ENCODE measurements at places on chromosomes 2 and 18.

GRCh38 chr2:47239119-47239969 lies 84.2 kb upstream of the STPG4 start:
- H3K4me3 ChIP-seq, result no peak overlapping the region
- H3K4me1 ChIP-seq, result no peaks in the 10 kb centered on the region
- DNase-seq, result no peak
- no peaks in the 10 kb centered on the region for H3K27me3 ChIP-seq
- H3K36me3 ChIP-seq, result no peaks in the 10 kb centered on the region
- H3K27ac ChIP-seq, result no peak overlapping the region

GRCh38 chr2:64819774-64820688 lies 166.3 kb upstream of the SERTAD2 start:
- H3K27me3 ChIP-seq, result no peaks in the 10 kb centered on the region
- DNase-seq, result peak; percentile 78
- H3K4me1 ChIP-seq, result peaks cover 25% of the 10 kb centered on the region
- H3K36me3 ChIP-seq, result no peaks in the 10 kb centered on the region

DNA sequence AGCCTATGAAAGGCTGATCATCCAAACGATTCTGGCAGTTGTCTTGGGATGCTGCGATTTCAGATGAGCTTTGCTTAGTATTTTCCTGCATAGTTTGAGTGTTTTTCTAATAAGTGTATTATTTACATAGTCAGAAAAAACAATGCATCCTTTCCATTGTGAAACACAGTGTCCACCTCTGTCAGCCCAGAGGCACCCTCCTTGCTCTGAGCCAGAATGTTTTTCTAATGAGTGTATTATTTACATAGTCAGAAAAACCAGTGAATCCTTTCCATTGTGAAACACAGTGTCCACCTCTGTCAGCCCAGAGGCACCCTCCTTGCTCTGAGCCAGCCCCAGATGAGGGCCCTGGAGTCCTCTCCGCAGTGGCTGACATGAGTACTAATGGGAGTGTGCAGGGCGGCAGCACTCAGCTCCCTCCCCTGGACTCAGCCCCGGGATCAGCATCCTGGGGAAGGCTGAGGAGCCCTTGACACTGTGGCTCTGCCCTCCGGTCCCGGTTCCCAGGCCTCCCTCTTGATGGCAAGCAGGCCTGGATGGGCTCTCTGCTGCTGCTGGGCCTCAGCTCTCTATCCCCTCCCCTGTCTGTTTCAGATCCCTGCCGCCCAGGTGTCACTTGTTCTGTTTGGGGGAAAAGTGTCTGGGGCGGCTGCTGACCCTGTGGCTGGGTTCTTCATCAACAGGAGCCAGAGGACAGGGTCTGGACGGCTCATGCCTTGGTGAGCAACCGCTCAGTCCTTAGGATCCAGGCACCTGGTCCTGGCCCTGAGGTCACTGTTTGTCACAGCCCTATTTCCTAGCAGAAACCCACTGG lies 5.9 kb downstream of the MFSD2B start:
- H3K36me3 ChIP-seq, result no peaks in the 10 kb centered on the region
- no peak overlapping the region for H3K27ac ChIP-seq
- H3K27me3 ChIP-seq, result peaks cover 8% of the 10 kb centered on the region
- H3K4me1 ChIP-seq, result no peaks in the 10 kb centered on the region

DNA sequence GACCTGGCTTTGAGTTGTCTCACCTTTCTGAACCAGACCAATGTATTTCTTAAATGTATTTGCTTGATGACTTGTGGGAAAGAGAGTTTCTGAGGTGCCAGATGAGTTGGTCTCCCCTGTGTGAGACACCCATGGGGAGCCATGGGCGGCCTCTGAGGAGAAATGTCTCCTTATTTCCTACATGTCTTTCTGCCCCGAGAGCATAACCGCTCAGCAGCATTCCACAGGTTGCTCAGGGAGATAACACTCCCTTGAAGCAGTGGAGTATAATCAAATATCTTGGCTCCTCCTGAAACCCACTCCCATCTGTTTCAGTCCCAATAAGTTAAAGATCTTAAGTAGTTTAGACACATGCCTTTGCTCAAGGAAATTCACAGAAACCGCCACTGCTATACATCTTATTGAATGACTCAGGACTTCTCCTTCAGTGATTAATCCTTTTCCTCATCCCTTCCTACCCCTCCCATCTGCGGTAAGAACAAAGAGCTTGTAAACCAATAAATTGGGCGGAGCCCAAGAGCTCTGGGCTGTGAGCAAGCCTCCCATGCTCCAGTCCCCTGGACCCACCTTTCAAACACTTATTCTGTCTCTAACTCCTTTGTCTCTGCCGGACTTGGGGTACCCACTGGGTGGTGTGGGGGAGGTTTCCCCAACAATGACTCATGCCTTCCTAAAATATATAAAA lies 285.5 kb upstream of the LRRTM4 start:
- H3K27ac ChIP-seq, result no peak overlapping the region
- H3K4me1 ChIP-seq, result no peaks in the 10 kb centered on the region
- no peaks in the 10 kb centered on the region for H3K36me3 ChIP-seq
- H3K27me3 ChIP-seq, result no peaks in the 10 kb centered on the region
- no peak for DNase-seq

GRCh38 chr2:219868635-219869034 lies 241.2 kb downstream of the SLC4A3 start:
- no peak overlapping the region for H3K27ac ChIP-seq
- H3K27me3 ChIP-seq, result no peaks in the 10 kb centered on the region
- H3K36me3 ChIP-seq, result no peaks in the 10 kb centered on the region

DNA sequence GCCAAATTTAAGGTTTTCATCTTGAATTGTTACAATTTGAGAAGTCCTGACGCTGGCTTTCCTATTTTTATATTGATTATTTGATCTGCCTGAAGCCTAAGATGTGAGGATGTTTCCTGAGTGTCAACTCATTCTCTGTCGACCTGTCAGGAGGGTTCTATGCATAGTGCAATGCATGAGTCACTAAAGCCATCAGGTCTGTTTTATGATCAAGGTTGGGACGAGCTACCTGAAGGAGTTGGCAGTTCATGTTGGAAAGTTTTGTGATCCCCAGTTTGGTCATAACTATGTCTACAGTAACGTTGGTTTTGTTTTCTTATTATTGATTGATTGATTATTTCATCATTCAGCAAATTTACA lies 71.2 kb downstream of the NABP1 start:
- H3K4me1 ChIP-seq, result peaks cover 10% of the 10 kb centered on the region
- H3K4me3 ChIP-seq, result no peak overlapping the region
- DNase-seq, result no peak
- H3K36me3 ChIP-seq, result no peaks in the 10 kb centered on the region
- H3K27ac ChIP-seq, result peak overlapping the region; percentile 58

GRCh38 chr2:106275971-106276370 lies 81.9 kb upstream of the UXS1 start:
- no peak overlapping the region for H3K27ac ChIP-seq
- no peak for DNase-seq
- H3K36me3 ChIP-seq, result no peaks in the 10 kb centered on the region
- no peak overlapping the region for H3K4me3 ChIP-seq

DNA sequence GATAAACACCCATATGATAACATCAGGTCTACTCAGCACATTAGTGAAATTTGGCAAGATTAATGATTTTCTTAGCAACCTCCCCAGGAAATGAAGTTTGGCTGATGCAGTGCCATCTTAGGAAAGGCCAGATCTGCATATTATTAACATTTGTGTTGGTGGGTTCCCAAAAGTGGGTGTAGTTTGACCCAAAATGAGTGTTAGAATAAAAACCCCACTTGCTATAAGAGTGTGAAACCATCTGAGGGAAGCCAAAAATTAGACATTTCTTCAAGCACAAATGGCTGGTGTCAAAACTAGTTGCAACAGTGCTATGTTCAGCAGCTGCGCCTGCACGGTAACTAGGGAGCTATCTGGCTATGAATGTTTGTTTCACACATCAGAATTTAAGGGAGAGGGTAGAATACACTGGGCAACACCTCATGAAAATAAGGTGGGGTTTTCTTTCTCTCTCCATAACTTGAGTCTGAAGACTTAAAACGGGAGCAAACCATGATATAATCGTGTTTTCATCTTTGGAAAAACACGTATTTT lies 15.9 kb upstream of the CSRNP3 start:
- no peaks in the 10 kb centered on the region for H3K27me3 ChIP-seq
- no peaks in the 10 kb centered on the region for H3K4me1 ChIP-seq
- no peaks in the 10 kb centered on the region for H3K36me3 ChIP-seq
- H3K27ac ChIP-seq, result no peak overlapping the region
- no peak for DNase-seq
- H3K4me3 ChIP-seq, result no peak overlapping the region

DNA sequence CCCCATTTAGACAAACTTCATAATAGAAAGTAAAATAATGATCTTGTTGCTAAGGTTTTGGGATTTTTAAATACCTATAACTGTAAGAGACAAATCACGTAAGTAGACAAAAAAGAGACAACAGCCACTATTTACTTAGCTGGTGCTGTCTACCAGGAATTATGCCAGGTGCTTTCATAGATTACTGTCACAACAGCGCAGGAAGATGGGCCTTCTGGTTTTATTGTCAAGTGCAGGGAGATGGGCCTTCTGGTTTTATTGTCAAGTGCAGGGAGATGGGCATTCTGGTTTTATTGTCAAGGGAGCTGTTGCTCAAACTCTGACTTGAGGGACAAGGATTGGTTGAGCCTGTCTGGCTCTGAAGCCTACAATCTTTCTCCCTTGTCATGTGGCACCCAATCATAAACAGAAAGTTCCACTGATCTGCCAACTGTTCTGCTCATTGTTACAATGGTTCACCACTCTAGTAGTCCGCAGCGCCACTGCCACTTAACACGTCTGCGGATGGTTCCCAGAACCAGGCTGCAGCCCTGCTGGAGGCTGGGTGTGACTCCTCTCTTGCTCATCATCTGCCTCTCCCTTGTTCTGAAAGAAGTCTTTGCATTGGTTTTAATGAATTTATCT lies 95.0 kb downstream of the RNF144A start:
- no peak overlapping the region for H3K4me3 ChIP-seq
- no peaks in the 10 kb centered on the region for H3K36me3 ChIP-seq
- H3K27ac ChIP-seq, result no peak overlapping the region
- peaks cover 10% of the 10 kb centered on the region for H3K4me1 ChIP-seq
- no peaks in the 10 kb centered on the region for H3K27me3 ChIP-seq

DNA sequence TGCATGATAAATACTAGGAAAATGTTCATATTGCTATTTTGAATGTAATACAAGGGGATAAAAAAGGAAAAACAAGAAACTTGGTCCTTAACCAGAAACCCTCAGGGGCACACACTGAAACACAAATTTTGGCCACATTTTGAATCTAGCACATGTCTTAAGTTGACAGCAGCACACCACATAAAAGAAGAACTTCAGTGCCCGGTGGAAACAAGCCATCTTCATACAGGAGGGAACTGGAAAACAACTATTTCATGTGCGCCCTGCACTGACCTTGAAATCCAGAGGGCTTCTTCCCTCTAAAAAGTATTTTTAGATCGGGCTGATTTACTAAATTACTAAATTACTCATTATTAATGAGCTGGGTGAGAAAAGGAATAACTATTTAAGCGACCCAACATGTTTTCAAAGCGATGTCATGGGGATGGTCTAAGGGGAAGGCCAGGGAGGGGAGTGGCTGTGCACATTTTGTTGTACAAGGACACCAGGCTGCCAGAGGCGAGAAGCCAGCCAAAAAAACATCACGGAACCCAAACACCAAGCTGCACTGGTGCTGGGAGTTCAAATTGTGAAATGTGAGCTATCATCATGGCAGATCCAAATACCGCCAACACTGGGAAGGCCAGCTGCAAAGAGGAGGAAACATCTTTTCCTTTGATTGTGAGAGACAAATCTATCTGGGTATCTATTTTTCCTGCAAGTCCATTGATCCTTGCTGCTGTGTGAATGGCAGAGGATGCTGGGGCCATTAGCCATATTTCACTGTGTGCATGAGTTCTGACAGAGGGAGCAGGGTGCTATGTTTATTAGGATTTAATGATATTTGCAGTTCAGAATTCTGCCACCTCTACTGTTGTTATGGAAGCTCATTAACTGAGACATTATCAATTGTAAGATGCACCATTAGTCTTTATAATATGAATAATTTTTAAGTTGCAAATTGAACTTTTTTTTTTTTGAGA lies 150.7 kb upstream of the LMAN1 start:
- no peak overlapping the region for H3K27ac ChIP-seq
- DNase-seq, result no peak
- peaks cover 1% of the 10 kb centered on the region for H3K27me3 ChIP-seq
- H3K4me3 ChIP-seq, result no peak overlapping the region

GRCh38 chr2:133513893-133514292 lies 54.4 kb downstream of the NCKAP5 start:
- DNase-seq, result no peak
- H3K27me3 ChIP-seq, result no peaks in the 10 kb centered on the region
- no peak overlapping the region for H3K4me3 ChIP-seq
- no peak overlapping the region for H3K27ac ChIP-seq

DNA sequence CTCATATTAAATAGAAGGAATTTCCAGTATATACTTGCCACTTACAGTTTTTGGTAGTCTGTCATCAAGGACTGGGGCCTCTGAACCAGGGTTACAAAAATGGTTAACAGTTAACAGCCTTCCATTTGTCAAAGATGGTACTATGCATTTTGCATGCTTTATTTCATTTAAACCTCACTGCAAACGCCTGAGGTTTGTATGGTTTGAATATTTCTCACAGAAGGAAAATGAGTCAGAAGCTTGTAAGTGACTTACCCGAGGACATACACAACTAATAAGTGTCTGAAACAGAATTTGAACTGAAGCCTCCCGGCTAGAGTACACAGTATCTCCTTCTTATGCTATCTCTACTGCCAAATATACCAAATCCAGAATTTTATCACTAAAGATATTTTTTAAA lies 1593.5 kb upstream of the ACVR2A start:
- no peak overlapping the region for H3K4me3 ChIP-seq
- no peak overlapping the region for H3K27ac ChIP-seq
- no peaks in the 10 kb centered on the region for H3K27me3 ChIP-seq
- no peak for DNase-seq
- H3K4me1 ChIP-seq, result no peaks in the 10 kb centered on the region

- H3K4me3 ChIP-seq, result no peak overlapping the region
- H3K36me3 ChIP-seq, result no peaks in the 10 kb centered on the region
- DNase-seq, result no peak
- no peak overlapping the region for H3K27ac ChIP-seq
- H3K27me3 ChIP-seq, result peaks cover 2% of the 10 kb centered on the region
Measured at GRCh38 chr2:65476778-65477177, 44.4 kb upstream of the SPRED2 start.

DNA sequence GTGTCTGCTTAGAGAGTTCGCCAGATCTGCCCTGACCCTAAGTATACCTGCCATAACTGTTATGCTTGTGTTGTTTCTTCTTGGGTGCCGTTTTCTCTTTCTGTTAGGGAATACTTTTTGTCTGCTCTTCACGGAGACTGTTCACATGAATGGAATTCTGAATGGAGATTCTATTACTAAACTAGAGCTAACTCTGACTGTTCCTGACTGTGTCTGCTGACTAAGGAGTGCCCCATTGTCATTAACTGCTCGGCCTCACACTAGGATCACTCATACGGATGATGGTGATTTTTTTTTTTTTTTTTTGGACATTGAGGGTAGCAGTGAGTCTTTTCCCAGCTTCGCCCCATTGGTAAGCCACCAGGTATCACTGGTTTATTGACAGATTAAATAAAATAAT lies 104.8 kb upstream of the SLC8A1 start:
- H3K36me3 ChIP-seq, result no peaks in the 10 kb centered on the region
- DNase-seq, result no peak
- no peaks in the 10 kb centered on the region for H3K4me1 ChIP-seq
- H3K27me3 ChIP-seq, result no peaks in the 10 kb centered on the region
- H3K27ac ChIP-seq, result no peak overlapping the region
